ENCODE measurements at places on chromosomes 12 and 14. TPM values are rescaled to one million over a fixed set of nuclear protein-coding genes. Genes with fewer than 3 reads are reported as not detected.

PDZRN4 gene
- not detected for total RNA-seq

DIO3 gene
- not detected for total RNA-seq

FAR2 gene
- total RNA-seq = 1.6 TPM

DNA sequence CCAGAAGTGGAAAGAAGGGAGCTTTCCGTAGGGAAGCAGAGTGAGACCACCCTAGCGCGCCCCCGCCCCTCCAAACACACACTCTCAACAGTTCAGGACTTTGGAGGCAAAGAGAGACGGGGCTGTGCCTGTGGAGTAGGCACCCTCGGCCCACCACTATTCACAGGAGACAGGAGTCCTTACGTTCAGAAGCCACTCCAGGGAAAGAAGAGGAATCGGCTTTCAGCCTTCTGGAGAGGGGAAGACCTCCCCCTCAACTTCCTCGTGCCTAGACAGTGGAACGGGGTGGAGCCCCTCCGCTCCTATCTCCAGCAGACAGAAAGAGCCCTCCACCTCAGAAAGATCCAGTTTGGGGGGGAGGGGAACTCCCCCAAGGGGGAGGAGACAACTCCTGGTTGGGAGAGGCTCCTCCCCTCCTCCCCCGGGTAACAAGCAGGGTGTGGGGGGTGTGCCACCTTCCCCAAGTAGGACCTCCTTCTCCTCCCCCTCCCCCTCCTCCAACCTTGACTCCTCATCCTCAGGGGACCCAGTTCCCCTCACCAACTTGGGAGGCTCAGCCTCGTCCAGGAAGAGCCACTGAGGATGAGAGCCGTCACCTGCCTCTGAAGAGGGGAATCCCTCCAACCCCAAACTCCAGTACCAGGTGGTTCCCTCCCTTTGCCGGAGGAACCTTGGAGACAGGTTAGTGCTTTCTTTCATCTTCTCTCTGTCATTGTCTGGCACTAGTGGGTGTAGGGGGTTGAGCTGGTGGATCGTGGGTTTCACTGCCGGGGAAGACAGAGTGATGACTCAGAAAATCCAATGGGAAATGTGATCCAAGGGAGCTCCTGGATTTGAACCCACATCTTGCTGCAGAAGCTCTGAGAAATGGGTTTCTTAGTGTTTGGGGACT lies 883 bp downstream of the FOXJ2 start:
- DNase-seq = no peak

All from CD4-positive, alpha-beta T cell (primary cell).